Camera-type eye (tissue), 1 donor: ENCODE measurements at places on chromosomes 1 and 21. TPM values are rescaled to one million over a fixed set of nuclear protein-coding genes. Genes with fewer than 3 reads are reported as not detected.

The NUAK2 gene
- 7.4 TPM for total RNA-seq

The DSCAM gene
- 11.8 TPM for total RNA-seq

The TBX19 gene
- total RNA-seq = 1.8 TPM

The ITSN1 gene
- 121 TPM for total RNA-seq
